ENCODE measurements at places on chromosomes 5 and 9.

DNA sequence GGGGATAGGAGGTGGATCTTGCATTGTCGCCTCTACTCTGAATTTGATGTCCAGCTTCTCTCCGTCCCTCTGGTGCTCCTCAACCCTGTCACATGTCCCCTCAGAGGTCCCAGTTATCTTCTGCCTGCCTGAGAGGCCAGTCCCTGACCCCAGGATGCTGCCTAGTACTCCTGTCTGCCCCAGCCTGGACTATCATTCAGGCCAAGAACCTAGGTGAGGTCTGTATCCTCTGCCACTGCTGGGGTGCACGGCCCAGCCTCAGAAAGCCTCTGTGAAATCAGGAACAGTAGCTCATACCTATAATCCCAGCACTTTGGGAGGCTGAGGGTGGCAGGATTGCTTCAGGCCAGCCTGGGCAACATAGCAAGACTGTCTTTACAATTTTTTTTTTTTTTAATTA lies 8.6 kb downstream of the SPINK4 start:
- DNase-seq: no peak

GRCh38 chr5:132446621-132447020 lies 44.0 kb downstream of the IRF1 start:
- DNase-seq: no peak

DNA sequence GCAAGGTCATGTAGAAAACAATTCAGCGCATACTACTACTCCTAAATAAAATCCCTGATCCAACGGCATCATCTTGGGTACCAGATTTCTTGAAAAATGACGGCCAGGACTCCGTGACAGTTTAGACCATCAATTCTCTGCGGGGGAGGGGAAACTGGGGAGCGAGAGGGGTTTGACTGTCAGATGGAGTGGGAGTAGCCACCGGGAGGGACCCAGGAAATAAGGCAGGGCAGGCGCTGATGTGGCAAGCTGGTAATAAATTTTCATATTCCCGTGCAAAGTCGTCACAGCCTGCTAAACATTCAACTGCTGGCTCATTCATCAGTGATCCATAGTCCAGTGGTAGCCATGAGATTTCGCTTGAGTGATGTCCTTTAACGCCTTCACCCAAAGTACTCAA lies 457 bp upstream of the CDH18 start:
- DNase-seq: no peak

GRCh38 chr5:9421884-9422283 lies 124.0 kb downstream of the SEMA5A start:
- no peak for DNase-seq

GRCh38 chr5:67215519-67216471 lies 19.2 kb upstream of the CD180 start:
- peak; percentile 65 for DNase-seq

DNA sequence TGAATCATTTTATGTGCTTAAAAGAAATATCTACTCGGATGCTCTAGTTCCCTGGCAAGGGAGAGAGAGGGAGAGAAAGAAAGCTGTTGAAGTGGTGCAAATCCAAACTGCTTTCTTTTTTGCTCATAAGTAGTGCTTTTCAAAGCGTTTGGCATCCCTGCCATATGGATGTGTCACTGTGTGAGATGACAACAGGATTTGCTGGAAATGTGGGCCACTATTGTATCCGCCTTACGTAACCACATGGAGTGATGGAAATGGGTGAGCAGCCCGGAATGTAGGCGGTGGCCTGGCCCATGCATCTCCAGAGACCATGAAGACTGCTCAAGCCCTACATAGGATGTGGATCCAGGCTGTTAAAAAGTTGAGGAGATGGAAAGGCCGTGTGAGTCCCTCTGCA lies 30.8 kb downstream of the TJP2 start:
- DNase-seq: no peak

DNA sequence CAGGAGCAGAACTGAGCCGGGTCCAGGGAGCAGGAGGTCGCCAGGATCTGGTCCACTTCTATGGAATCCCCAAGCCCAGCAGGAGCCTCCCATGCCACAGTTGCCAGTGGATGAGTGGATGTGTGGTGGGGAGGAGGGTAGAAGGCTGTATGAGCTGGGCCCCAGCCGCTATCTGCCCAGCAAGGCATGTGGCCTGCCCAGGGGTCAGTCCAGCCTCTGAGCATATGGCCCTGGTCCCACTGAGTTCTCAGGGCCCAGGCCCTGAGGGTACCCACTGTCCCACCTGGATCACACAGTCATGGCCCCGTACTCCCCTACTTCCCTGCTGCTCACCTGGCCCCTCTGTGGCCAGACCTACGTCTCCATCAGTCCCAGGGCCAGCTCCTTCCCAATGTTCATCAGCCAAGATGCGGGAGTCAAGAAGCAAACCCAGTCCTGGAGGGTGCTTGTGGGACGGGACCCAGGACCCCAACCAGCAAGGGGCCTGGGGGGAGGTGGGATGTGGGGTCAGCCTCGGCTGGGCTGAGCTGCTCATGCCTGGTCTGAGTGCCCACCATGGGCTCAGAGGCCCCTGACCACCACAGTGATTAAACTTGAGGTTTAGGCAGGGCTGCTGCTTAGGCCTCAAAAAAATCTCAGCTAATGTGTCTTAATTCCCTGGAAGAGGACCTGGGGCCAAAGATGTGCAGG lies 152.7 kb downstream of the COL23A1 start:
- DNase-seq: no peak

- peak; percentile 56 for DNase-seq
Observed at GRCh38 chr5:139457653-139458306, 4.8 kb downstream of the ECSCR start.

- DNase-seq: no peak
Observed at GRCh38 chr5:168978015-168978414, 322.9 kb downstream of the SLIT3 start.

- DNase-seq: no peak
Observed at GRCh38 chr9:134620751-134621557, 20.6 kb upstream of the COL5A1 start.

GRCh38 chr5:10645146-10645545 lies 81.3 kb downstream of the ANKRD33B start:
- DNase-seq: peak; percentile 30

DNA sequence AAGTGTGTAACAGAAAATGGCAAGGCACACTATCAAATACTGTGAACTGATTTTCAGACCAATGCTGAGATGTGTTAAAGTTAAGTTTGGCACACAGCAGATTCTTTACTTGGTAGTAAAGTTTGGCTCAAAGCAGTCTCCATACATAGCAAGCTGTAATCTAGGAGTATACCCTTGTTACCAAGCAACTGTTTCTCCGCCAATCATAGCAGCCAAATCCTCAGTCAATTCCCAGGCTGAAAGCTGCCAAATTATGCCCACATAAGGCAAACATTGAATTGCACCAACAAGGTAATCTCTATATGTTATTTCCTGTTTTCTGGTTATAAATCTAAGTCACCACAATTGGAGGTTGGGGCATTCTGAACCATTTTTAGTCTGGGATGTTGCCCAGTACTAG lies 345.7 kb downstream of the DEPDC1B start:
- DNase-seq: no peak

- DNase-seq: no peak
Observed at GRCh38 chr9:70060883-70061507, 17.3 kb downstream of the MAMDC2 start.

GRCh38 chr9:8745347-8745746 lies 945.8 kb upstream of the DMAC1 start:
- DNase-seq: no peak

DNA sequence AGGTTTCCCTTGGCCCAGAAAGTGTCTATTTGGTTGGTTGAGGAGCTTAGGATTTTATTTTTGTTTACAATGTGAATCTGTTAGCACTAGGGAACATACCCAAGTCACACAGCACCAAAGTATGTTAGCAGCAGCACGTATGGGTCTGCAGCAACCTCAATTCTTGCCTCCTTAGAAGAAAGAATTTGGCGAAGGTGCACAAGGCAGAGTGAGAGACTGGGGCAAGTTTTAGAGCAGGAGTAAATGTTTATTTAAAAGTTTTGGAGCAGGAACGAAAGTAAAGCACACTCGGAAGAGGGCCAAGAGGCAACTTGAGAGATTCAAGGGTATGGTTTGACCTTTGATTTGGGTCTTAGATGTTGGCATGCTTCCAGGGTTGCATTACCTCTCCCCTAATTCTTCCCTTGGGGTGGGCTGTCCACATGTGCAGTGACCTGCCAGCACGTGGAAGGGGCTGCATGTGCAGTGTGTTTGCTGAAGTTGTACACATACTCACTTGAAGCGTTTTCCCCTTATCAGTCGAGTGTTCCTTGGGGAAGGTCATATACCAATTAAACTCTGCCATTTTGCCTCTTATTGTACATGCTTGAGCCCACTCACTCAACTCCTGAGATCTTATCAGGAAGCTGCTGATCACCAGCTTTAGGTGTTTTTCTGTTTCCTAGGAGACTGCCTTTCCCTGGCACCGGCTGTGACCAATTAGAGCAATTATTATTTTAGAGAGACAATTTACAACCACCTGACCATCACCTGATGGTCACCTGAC lies 64.9 kb upstream of the SHC3 start:
- no peak for DNase-seq

GRCh38 chr5:162288647-162289296 lies 221.2 kb downstream of the GABRG2 start:
- DNase-seq: no peak

DNA sequence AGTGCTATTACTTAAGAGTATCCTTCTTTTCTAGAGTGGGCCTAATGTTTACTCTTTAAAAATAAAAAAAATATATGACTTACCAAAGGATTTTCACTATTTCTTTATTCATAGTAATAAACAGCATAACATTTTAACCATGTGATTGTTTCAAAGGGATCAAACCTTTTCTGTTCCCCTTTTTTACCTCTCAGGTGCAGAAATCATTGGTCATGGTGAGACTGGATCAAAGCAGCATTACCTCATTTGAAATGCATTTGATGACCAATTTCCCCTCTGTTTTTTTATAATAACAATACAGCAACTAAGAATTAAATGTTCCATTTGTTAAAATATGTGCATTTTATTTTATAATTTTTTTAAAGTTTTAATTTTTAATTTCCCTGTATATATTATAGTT lies 598.0 kb upstream of the RGMB start:
- no peak for DNase-seq

DNA sequence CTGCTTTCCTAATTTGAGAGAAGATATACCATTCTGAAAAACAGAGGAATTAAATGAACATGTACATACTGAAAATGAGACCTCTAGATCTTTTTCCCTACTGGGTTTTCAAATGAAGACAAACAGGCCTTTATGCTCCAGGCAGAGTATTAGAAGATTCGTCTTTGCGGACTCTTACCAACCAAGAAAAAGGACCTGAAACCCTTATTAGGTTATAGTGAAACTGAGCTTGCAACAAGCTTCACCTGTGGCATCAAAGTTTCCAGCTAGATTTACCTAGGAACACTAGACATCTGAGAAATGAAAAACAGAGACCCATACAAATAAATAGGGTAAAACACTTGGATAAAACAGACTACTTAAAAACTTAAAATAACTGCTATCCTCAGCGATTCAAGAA lies 46.3 kb downstream of the SMIM15 start:
- DNase-seq: no peak

DNA sequence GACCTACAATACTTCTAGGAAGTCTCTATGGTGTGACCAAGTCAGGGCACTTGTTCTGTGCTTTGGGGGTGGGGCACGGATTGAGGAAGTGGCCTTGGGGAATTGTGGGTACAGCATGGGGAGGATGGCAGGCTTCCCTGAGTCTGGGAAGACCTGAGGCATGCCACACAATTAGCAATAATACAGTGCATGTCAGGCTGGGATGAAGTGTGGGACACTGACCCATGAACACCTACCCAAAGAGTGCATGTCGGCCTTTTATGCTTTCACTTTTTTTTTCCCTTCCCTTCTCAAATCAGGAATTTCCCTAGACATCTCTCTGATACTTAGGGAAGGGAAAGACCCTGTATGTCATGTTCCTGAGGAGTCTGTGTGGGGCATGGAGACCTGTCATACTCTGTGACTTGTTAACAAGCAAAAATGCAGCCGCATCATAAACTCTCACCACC lies 146.4 kb downstream of the PALM2AKAP2 start:
- no peak for DNase-seq

DNA sequence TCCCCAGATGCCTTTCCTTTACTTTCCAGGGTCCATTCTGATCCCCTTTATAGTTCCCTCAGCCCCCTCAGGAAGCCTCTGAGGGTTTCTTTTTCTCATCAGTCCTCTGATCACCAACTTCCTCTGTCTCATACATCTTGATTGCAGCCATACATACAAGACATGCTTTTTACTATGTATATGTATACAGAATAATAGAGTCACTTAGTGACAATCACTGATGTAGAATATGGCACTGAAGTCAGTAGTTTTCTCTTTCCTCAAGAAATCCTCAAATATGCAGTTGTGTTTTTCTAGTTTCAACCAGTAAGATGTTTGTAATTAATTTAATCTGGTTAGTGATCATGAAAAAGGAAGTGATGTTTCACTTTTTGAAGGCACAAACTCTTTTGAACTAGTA lies 364.1 kb downstream of the MAN2A1 start:
- no peak for DNase-seq

- no peak for DNase-seq
Observed at GRCh38 chr5:62354028-62354874, 48.2 kb downstream of the KIF2A start.

- DNase-seq: no peak
Observed at GRCh38 chr9:137117269-137117731, 2.8 kb upstream of the DPP7 start.

DNA sequence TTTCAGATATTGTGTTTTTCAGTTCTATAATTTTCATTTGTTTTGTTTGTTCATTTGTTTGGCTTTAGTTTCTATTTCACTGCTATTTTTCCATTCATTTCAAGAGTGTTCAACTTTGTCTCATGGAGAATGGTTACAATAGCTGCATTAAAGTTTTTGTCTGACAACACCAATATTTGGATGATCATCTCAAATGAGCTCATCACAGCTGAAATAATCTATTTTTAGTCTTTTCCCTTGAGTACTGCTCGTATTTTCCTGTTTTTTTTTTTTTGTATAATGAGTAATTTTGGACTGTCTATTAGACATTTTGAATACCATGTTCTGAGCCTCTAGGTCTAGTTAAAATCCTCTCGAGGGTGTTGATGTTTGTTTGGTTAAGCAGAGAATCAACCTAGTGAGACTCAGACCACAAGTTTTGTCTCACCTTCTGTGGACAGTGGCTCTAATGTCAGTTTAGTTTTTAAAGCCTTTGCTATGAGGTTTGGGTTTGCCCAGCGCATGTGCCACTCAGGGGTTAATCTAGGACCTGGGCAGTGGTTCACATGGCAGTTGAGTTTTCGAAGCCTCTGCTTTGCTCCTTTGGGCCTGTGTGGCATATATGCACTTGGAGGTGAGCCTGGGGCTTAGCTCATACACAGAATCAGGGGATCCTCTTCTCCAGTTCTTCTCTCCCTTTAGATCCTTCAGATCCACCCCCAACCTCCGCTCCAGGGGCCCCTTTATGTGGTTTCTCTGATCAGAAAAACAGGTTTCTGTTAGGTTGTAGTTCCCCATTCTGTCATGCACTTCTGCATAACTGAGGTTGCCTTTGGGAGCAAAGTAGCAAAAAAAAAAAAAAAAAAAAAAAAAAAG lies 79.8 kb downstream of the ARSB start:
- no peak for DNase-seq

- DNase-seq: peak; percentile 24
Observed at GRCh38 chr5:140342287-140342686, 4.1 kb downstream of the HBEGF start.

- no peak for DNase-seq
Observed at GRCh38 chr9:101707721-101708120, 30.7 kb downstream of the GRIN3A start.
